T-helper 22 cell (primary cell): ENCODE measurements at places on chromosomes 7 and 10.

GRCh38 chr7:2689343-2689847, 1.4 kb downstream of the AMZ1 start:
- no peak for DNase-seq

DNA sequence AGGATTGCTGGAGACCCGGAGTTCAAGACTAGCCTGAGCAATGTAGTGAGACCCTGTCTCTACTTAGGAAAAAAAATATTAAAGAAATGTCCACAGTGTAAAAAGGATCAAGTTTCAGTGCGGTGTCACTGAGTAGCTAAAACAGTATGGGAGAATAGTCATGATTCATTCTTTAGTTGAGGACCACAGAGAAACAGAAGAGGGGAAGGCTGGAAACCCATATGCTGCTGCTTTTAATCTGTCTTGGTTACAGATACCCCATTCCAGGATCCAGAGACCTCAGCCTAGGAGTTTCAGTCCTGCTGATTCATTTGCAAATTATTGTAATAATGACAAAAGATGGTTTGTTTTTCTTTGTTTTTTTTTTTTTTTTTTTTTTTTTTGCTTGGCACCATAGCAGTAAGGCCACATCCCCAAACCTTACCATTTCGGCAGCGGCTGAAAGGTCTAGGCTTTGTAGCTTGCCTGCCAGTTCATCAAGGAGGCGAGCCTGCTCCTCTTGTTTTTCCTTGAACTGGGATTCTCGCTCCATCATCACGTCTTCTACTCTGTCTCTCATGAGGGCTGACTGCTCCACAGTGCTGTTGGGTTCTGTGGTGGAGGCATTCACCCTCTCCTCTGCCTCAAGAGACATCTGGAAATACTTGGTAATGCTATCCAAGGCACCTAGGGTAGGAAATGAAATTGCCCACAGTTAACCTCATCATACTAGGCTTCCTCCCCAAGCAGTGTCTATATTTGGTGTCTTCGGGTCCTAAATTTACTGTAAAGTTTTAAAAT, 44.2 kb downstream of the DLD start:
- no peak for DNase-seq

GRCh38 chr7:111370002-111370401, 192.3 kb downstream of the IMMP2L start:
- DNase-seq, result no peak

DNA sequence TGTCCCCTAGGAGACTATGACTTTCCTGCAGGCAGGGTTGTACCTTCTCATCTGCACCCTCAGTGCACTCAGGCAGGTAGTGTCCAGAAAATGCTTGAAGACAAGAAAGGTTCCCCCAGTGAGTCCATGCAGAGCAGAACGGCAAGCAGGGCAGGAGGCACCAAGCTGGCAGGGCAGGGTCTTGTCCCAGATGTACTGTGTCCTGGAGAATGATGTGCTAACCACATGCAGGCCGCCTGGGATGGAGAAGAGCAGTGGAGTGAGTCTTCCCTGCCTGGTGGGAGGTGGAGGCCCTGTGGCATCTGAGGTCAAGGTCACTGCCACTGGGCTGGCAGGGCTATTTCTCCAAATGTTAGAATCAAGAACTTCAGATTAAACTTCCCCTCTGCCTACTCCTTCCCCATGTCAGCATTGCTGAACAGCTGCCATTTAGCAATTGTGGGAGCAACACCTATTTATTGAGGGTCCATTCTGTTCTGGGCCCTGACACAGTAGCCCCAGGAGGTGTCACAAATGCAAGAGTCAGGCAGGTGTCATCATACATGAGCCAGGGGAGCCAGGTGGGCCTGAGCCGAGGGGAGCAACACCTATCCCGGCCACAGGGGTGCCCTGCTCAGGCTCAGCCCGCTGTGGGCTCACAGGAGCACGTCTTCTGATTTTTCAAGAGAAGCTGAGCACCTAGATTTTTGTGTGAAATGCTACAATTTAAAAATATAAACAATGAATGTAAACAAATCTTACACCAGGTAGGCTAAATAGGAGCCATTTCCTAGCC, 34.1 kb downstream of the PTPRE start:
- DNase-seq, result no peak

GRCh38 chr10:75074711-75075445, 36.6 kb upstream of the SAMD8 start:
- DNase-seq, result no peak

GRCh38 chr7:155431711-155432110, 26.2 kb upstream of the EN2 start:
- DNase-seq, result no peak

DNA sequence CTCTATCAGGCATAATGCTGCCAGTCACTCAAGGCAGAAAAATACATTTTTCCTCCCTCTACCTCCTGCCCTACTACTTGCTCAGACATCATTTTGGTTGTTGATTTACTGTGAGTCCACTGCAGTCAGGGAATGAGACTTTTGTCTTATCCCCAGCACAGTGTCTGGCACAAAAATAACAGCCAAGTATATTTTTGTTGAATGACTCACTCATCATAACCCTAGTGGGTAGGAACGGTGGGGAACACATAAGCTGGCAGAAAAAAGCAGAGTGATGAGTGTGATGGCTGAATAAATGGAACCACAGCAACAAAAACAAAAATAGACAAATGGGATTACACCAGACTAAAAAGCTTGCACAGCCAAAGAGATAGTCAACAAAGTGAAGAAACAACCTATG, 65.8 kb upstream of the LAMB4 start:
- no peak for DNase-seq

DNA sequence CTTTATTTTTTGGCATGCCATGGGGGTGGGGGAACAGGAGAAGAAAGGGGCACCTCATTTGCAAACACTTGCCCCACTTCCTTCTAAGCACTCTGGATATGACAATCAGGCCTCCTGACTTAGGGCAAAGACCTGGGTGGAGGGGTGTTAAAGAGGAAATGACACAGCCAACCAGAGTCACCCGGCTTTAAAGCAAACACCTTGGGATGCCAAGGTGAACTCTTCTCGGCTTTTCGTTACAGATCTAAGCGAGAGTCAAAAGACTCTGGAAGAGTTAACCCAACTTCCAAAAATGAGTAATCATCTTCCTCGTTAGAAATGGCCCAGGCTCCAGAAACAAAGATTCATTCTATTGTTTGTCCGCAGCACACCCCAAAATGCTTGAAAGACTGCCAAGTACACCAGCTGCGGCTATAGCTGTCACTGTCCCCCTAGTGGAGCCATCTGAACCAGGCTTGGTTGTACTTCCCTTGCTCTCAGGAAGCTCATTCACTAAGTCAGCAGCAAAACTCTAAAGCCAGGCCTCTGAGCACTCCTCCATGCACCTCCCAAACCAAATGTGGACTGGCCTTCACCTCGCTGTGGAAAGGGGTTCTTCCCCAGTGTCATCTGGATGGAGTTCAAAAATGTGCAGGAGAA, 24.8 kb downstream of the FAM53B start:
- peak; percentile 69 for DNase-seq

GRCh38 chr7:92925876-92926696, 89.7 kb upstream of the CDK6 start:
- DNase-seq, result no peak
